ENCODE measurements at places on chromosomes 5 and 9.

GRCh38 chr5:32791536-32792243, 80.6 kb downstream of the NPR3 start:
- DNase-seq, result no peak

- DNase-seq, result no peak
Observed at GRCh38 chr5:88952344-88952743, 69.4 kb upstream of the MEF2C start.

GRCh38 chr9:93124793-93125192, 9.3 kb downstream of the NINJ1 start:
- no peak for DNase-seq

DNA sequence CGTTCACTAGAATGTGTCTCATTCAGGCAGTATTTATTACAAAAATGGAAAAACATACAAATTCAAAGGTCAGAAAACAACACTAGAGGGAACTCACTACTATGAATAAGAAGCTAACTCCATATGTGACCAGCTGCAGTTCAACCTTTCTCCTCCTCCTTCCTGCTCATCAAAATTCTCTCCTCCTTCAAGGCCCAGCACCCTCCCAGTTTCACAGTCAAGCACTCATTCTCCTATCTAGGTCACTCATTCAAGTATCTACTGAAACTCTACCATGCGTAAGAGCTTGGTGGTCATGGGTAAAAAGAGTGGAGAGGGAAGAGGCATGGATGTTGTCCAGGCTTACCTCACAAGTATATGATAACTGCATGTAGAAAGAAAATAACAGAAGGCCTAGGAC, 27.7 kb downstream of the ECPAS start:
- no peak for DNase-seq

- no peak for DNase-seq
Observed at GRCh38 chr5:141485321-141486055, 658 bp downstream of the PCDHGC4 start.

GRCh38 chr5:7794823-7795222, 56.1 kb downstream of the CFAP90 start:
- DNase-seq, result no peak

DNA sequence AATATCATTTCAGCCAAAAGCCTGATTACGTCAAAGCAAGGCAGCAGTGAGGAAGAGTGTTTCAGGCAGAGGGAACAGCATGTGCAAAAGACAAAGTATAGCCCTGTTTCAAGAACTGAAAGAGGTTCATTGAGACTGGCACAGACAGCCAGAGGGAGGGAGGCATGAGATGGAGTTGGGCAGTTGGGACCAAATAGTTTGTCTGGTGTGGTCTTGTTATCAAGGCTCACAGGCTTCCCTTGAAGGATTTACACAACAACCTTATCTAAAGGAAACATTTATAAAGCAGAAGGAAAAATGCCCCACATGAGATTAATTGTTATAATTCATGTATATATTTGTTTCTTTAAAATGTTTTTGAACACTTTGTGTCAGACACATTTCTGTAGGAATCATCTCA, 253.3 kb downstream of the DMAC1 start:
- DNase-seq, result no peak

DNA sequence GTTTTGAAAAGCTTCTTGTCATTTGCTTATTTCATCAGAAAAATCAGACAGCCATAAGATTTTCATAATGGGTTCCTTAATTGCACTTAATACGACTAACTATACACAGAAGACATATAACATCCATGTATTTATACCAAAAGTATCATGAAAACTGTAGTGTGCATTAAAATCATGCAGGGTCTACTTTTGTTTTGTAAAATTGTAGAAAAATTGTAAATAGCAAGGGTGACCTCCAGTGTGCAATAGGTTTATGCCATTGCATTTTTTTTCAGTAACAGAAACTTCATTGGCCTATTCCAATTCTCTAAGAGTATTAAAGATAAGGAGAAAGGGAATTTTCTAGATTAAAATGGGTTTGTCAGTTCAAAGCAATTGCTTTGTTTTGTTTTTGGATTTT, 307.6 kb downstream of the KIAA0825 start:
- DNase-seq, result no peak

- no peak for DNase-seq
Observed at GRCh38 chr5:158514986-158515359, 584.7 kb downstream of the EBF1 start.

DNA sequence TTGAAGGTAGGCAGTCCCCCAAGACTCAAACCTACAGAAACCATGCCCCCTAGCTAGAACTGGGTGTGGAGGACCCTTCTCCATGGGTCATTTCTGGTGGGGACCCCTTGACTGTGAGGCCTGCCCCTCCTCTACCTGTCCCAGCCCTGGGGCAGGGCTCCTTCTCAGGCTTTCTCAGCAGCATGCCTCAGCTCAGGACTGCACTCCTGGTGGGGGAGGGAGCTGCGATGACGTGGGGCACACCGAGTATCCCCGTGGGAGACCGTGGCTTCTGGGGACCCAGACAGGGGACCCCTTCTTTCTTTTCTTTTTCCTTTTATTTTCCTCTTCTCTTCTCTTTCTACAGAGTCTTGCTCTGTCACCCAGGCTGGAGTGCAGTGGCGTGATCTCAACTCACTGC, 27.0 kb upstream of the PITX1 start:
- no peak for DNase-seq

DNA sequence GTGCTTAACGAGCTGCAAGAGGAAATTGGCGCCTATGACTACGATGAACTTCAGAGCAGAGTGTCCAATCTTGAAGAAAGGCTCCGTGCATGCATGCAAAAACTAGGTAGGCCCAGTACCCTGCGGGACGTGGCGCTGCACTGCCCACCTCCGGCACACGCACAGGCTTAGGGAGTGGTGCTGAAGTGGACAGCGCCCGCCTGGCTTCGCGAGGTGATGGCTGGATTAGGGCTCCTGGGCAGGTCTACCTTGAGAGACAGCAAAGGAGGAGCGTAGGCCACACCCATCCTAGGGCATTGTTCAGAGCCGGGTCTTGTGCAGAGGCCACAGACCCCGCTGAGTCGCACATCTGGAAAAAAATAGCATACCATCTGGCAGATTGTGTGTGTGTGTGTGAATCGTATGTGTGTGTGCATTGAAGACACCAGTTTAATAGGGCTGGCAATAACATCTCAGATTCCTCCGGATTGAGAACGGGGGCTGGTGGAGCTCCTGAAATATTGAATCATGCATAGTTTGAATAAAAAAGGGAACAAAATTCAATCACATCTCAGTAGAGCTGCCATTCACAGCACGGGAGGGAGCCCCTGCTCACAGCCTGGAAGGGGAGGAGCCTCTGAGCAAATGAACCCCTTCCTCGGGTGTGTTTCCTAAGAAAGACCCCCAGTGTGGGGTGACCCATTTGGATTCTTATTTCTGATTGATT, 11.1 kb downstream of the OLFM1 start:
- DNase-seq, result no peak

- no peak for DNase-seq
Observed at GRCh38 chr5:100273846-100274580, 261.2 kb upstream of the FAM174A start.

DNA sequence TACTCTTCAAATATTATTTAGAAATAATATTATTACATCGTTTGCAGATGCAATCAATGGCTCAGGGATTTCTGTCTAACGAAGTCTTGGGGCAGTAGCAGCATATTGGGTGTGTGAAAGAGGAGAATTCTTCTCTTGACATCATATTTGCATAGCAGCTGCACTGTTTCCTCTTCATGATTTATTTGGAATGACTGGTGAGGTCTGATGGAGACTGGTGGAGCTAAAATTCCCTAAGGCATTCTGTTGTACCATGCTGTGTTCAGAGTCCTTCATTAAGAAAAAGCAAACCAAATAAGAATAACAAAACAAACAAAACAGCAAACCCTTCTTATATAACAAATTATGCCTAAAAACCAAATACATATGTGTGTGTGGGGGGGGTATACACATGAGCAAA, 177.6 kb downstream of the DIRAS2 start:
- no peak for DNase-seq

DNA sequence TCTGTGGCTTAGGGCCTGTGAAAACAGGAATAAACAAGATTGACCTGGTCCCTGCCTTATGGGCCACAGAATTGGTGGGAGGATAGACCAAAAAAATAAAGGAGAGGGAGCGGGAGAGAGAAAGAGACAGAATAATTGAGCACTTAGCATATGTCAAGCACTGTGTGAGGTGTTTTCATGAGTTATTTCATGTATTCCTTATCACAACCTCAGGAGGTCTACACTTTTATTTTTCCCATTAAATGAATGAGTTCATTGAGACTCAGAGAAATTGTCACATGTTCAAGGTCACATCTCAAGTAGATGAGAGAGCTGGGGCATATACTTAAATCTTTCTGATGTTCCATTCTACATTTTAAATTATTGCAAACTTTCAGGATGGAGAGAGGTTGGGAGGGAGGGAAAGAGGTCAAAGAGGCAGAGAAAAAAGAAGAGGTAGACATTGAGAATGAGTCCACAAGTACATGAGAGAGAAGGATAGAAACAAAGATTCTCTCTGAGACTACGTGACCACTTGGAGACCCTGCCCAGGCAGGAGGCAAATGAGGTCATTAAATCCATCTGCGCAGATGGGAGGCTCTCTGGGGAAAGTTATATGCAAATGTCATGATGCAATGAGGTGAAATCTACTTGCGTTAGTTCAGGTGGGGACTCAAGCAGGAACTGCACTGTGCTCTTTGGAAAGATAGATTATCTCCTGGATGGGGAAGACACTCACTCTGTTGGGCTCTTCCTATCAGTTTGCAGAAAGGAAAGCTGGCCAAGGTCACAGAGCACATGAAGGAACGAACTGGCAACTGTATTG, 241.5 kb downstream of the PAPPA start:
- no peak for DNase-seq

DNA sequence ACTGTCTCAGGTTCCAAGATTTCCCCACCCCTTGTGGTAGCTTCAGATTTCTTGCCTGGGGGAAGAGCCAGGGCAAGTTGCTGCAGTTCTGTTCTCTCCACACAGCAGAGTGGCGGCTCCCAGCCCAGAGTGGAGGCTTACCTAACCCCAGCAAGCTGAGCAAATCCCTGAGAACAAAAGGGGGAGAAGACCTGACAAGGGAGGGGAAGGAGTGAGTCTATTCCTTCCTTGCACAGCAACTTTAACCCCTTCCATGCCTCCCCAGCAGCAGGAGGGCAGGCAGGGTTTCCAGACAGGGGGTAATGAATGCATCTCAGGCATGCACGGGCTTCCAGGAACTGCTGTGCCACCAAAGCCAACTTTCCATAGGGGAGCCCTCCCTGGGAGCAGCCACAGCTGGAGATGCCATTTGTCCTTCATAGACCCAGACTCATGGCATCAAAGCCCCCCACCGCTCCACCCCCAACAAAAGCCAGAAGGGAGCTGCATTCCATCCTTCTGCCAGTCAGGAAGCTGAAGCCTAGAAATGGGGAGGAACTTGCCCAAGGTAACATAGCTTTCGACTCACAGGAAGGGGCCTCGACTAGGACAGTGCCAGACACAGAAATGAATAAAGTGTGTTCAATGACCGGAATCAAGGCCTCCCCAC, 28.8 kb upstream of the FAT2 start:
- DNase-seq, result peak; percentile 34

DNA sequence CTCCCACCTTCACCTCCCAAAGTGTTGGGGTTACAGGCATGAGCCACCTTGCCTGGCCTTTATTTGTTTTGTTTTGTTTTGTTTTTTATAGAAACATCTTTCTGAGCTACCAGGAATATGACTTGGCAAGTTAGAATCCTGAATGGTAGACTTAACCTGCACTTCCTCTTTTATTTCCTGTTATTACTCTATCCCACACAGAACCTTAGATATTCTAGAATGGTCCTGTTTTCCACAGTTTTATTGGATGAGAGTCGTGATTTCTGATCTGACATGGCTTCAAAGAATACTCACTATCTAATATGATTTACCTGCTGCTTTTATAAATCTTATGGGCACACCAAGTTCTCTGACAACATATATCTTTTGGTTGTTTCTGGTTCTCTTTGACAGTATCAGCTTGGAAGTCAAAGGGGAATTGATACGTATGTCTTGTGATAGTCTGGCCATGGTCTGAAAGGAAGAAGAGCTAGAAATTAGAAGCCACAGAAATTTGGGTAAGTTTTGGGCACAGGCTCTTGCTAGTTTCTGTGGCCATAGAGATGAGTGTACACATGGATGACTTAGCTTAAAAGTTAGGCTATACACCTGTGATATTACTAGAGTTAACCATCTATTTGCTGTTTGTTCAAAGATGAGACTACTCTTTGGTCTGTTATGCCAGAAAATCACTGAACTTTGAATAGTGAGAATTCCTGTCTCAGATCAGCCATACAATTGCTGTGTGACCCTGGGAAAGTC, 4.7 kb upstream of the PANK3 start:
- DNase-seq, result no peak

- no peak for DNase-seq
Observed at GRCh38 chr9:15280647-15281046, 26.4 kb downstream of the TTC39B start.

DNA sequence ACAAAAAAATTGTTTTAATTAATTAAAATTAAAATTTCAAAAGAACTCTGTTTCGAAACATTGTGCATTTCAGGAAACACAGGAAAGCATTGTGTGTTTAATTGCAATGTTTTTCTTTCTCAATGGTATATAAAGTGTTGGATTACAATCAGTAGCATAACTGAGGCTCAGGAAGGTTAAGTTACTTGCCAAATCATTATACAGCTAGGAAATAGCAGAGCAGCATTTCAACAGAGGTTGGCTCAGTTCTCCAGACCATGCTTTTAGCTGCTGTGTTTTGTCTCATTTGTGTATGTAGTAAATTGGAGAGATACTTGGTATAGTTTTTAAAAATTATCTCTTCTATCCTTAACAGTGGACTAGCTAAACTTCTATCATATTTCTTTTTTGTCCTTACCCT, 30.0 kb upstream of the CAMLG start:
- DNase-seq, result no peak
